ENCODE measurements at places on chromosomes 5 and 9. TPM values are rescaled to one million over a fixed set of nuclear protein-coding genes. Genes with fewer than 3 reads are reported as not detected.

Gene CNTNAP3B
- 16.8 TPM for total RNA-seq

Gene HRH2
- total RNA-seq: 32.9 TPM

GRCh38 chr9:87271696-87272477 lies 225.8 kb upstream of the DAPK1 start:
- DNase-seq: no peak

DNA sequence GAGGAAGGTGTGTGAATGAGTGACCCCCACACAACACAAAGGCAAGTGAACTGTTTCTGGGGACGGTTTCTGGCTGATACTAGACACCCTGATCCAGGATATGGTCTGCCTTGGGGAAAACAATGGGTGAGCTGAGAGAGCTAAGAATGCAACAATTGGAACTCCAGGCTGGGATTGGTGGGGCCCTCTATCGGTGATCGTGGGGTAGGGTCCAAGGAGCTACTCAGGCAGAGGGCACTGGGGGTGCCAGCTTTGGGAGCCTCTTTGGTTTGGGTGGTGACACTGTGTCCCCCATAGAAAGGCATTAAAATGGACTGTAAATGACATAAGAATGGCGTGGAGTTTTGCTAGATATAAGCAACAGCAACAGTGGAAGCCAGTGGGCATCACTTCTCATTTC lies 439.1 kb downstream of the DMAC1 start:
- no peak for DNase-seq

DNA sequence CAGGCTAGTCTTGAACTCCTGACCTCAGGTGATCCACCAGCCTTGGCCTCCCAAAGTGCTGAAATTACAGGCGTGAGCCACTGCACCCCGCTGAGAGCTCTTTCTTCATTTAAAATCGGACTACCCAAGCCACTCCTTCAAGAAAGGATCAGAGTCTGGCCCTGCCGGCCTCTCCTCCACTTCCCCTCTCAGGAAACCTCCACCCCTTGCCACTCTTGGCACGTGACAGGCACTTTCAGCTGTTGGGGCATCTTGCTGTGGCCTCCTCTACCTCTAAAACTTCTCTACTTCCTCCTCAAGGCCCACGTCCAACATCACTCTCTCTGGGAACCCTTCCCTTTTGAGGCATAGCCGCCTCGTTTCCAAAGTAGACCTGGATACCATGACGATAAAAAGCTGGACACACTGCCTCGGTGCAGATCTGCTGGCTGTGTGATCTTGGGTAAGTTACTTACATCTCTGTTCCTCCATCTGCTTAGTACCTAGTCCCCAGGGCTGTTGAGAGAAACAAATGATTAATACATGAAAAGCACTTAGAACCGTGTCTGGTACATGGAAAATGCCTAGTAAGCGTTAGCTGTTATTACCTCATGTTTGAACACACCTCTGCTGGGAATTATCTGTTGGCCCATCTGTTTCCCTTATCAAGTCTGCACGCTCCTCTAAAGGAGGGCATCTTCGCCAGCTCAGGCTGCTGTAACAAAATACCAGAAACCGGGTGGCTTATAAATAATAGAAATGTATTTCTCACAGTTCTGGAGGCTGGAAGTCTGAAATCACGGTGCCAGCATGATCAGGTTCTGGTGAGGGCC lies 55.3 kb downstream of the SMIM23 start:
- no peak for DNase-seq

- no peak for DNase-seq
Measured at GRCh38 chr5:81046041-81046440, 85.9 kb downstream of the RASGRF2 start.

Data from right cardiac atrium (tissue), 5 donors.